ENCODE measurements at places on chromosomes 6 and 20.

- DNase-seq: no peak
Observed at GRCh38 chr6:168660400-168660945, 219.5 kb downstream of the SMOC2 start.

DNA sequence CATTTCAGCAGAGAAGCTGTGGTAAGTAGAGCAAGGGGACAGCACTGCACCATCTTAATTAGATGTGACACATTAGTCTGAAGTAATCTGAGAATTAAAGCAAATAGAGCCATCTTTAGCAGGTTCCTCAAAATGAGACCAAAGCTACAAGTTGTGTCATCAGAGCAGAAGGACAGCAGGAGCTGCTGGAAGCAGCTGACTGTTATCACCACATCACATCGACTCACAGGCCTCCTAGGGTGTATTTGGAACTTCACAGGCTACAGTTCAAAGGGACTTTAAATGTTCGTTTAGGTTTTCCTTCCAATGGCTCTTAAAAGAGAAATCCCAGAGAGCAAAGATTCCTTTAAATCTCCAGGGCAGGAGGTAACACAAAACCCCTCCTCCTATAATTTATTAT lies 69.5 kb downstream of the LCA5 start:
- no peak for DNase-seq

GRCh38 chr6:11080296-11080695 lies 13.3 kb upstream of the SMIM13 start:
- DNase-seq: no peak

GRCh38 chr6:165891320-165891719 lies 228.3 kb upstream of the PDE10A start:
- no peak for DNase-seq
